ENCODE measurements at places on chromosomes 12 and 14.

DNA sequence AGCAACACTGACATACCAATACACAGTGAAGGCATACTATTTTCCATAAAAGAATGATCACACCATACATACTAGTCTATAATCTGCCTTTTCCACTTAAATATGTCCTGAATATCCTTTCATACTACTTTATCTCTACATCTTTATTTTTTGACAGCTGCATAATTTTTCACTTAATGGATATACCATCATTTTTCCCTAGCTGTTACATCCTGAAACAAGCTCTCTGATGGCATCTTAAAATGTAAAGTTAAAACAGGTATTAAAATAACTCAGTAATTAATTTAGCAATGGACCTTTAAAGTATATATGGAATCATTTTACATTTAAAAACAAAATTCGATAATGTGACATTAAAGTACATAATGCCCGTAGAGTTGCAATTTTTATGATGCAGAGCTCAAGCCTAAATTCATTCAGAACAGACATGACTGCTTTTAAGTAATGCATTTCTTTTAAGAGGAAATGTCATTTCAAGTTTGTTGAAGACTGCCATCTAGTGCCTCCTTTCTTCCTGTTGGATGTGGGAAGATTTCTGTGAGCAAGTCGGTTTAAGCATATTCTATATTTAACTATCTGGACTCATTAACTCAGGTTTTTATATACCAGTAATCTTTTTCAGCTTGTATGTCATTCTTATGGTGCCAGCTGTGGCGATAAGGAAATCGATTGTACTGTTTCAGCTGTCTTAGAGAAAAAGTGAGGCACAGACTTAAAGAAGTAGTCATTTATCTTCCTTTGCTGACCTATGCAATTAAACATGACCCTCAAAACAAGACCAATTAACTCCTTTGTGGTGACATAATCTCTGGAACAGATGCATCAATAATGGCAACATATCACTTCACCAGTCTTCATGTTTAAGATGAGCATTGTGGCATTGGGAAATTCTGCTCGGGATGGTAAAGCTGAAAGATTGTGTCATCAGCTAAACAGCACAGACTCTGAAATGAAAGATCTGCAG is 20.3 kb downstream of the PRICKLE1 start:
- DNase-seq: no peak

GRCh38 chr14:58638231-58639197 is 752 bp downstream of the DACT1 start:
- DNase-seq: peak; percentile 32

DNA sequence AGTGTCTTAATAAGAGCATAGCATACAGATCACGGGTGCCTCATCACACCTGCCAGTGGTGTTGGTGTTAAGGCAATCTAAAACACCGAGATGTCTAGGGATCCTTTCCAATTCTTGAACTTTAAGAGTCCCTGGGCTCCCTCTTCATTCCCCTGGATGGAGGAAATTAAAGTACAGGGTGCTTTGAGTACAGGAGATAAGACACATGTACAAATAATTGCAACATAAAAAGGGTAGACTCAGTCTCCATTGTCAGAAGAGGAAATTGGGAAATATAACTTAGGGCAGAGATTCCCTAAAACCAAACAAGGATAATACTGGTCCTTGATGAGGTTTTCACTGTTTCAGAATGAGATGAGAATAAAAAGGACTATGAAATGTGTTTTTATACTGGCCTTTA is 34.9 kb downstream of the SCFD1 start:
- no peak for DNase-seq

GRCh38 chr14:29999013-29999539 is 71.4 kb upstream of the PRKD1 start:
- DNase-seq: no peak

DNA sequence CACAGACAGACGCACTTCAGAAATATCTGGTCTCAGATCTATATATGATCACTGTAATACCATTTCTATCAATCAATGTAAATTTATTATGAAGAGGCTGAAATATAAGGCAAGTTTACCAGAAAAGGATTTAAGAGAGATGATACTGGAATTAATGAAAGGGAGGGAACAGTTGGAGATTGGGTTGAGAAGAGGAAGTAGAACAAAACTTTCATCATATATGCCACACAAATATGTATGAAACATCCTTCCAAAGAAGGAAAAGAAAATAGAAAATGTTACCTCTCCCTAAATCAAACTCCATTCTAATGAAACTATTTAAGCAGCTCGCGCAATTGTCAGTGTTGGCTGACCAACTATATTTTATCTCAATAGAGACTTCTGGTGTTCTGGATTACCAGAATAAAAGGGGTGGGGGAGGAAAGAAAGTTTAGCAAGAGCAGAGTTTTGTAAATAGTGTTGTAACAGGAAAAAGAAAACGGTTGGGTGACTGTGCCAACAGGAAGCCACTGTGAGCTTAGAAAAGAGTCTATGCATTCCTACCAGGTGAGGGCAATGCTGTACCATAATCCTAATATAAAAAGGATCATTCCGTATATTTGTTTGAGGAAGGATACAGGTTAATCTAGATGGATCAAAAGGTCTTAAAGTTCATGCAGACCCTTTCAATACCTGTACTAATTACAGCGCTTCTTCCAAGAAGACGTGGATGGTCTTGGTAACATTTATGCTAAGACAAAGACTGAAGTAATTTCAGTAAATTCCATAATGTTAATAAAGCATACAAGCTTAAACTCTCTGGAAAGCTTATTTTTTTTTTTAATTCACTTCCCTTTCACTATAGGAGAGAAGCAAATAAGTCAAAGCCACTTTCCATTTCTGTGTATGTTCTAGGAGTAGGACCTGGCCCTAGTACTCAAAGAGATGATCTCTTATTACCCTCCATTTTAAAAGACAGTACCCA is 14.5 kb upstream of the LLPH start:
- no peak for DNase-seq

GRCh38 chr12:12070674-12071656 is at the start of gene BCL2L14:
Gene BCL2L14, plus strand, starts transcription at chr12:12070939. Its CDS starts 8,367 bp downstream, at chr12:12079306.
- no peak for DNase-seq

- no peak for DNase-seq
Measured at GRCh38 chr12:56998981-56999380, 7.4 kb downstream of the ZBTB39 start.
